ENCODE measurements at places on chromosomes 6 and 20.

GRCh38 chr20:53080969-53081871 is 109.1 kb downstream of the TSHZ2 start:
- DNase-seq: no peak

DNA sequence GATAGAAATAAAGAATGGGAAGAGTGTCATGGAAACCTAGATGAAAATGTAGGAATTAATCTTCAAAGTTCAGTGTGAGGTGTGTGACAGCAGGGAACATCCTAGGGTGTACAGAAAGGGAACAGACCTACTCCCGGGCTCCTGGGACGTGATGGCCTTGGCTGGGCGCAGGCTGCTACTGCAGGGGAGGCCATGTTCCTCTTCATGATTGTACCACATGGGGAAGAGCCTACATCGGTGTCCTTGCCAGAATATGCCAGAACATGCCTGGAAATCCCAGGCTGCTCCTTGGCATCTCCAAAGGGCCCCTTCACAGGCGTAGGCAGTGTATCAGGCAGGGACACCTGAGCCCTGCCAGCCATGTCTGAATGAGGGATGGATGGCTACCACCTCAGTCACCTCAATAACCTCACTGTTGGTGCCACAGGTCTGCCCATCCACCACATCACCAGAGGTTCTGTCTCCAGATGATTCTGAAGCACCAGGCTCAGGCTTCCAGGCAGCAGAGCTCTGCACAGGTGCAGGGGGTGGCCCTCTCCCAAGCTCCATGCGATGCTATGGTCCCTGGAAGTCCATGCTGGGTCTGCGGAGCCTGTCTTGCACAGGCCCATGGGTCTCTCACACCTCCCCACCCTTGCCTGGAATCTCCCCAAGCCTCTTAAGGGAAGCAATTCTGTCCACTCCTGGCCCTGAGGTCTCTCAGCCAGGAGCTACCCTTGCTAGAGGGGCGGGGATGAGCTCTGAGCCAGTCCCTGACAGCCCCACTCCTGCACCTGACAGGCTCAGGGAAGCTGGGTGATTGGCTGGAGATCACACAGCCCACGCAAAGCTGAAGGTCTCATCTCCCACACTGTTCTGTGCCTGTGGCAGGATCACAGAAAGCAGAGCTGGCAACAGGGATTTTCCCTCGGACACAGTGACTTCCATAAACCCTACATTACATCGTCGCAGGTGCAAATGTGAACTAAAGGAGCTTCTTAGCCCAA is 20.2 kb downstream of the RAMACL start:
- no peak for DNase-seq

- no peak for DNase-seq
Observed at GRCh38 chr6:108927927-108928326, 79.7 kb downstream of the ARMC2 start.

DNA sequence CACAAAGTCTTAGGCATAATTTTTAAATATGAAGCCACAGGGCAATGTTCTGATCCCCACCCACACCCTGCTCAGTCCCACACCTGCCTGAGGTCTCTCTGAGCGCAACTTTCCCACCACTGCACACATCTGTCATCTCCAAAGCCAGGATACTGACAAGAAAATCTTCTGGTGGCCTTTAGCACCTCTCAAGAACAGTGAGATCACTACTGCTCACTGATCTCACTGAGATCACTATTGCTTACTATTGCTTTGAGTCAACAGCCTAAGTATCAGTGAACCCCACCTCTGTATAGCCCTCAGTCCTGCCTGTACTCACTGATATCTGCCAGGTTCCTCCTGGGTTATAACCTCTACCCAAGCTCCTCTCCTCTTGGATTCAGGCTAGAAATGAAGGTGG is 6.4 kb downstream of the TNFRSF21 start:
- DNase-seq: no peak

- DNase-seq: no peak
Observed at GRCh38 chr6:158017621-158018040, 36.0 kb downstream of the SYNJ2 start.

DNA sequence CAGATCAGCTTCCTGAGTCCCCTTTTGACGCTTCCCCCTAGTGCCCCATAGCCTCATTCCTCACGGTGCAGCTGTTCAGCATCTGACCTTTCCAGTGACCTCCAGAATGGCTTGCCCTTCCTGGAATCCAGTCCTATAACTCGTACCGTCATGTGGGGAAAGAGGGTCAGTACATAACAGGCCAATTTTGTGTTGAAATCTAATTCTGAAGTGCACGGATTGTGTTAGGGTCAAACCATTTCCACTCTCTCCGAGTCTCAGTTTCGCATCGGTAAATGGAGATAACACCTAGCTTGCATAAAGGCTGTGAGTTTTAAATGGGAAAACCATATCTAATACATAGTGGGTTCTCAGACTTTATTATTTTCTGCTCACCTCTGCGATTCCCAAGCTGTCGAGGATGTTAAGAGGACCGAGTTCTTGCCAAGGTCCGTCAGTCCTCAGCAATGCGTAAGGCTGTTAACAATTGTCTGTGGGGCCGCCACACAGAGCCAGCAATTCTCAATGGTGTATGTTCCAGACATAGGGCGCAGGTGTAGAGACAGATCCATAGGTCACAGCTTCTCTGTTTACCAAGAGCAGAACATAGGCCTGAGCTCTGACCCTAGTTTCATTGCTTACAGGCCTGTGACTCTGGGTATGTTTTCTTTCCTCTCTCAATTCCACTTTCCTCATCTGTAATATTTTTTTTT is 45.5 kb upstream of the CCR6 start:
- no peak for DNase-seq

- DNase-seq: no peak
Observed at GRCh38 chr6:142238881-142239280, 62.9 kb upstream of the ADGRG6 start.

- no peak for DNase-seq
Observed at GRCh38 chr6:82568290-82568993, 204.8 kb downstream of the TPBG start.

GRCh38 chr6:163449076-163449475 is 34.6 kb downstream of the QKI start:
- DNase-seq: no peak

DNA sequence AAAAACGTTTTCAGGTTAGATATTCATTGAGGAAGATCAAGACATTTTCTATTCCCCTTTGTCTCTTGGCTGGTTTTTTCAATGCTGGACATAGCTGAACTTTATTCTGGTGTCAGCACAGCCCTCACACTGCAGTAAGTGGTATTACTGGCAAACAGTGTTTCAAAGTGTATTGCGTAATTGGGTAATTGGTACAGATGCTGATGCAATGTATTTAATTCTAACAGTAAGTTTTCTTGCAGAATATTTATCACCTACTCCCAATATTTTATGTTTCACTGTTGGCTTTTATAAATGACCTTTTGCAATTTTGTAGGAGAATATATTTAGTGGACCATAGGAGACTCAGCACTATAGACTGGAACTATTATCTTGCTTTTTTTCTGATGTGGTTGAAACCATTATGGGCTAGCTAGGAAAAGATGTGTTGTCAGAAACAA is 287.6 kb upstream of the SOX4 start:
- DNase-seq: no peak

DNA sequence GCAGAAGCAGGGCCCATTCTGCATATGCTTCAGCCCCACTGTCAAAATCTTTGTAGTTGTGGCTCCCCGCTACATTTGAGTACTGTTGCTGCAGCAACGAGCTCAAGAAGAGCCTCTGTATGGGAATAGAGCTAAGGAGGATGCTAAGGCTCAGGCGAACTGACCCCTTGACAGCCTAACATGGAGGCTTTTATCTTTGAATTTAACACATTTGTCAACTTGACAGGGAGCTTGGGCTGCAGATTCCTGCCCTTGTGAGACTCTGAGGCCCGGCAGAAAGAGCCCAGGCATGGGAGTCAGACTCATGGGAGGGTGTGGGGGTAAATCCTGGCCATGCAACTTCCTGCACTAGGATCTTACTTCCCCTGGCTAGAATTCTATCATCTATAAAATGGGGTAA is 278.7 kb upstream of the CITED2 start:
- DNase-seq: no peak

GRCh38 chr6:136494710-136495109 is 55.5 kb downstream of the MAP7 start:
- no peak for DNase-seq

DNA sequence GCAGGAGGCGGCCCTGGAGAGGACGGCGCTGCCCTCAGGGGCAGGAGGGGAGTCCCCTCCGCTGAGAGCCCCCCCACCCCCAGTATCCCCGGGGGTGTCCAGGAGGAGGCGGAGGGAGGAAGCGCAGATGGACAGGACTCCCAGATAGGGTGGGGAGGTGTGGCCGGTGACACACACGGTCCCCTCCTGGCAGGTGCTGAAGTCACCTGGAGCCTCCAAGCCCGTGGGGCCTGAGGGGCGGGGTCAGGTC is 1.4 kb downstream of the STMN3 start:
- DNase-seq: no peak

DNA sequence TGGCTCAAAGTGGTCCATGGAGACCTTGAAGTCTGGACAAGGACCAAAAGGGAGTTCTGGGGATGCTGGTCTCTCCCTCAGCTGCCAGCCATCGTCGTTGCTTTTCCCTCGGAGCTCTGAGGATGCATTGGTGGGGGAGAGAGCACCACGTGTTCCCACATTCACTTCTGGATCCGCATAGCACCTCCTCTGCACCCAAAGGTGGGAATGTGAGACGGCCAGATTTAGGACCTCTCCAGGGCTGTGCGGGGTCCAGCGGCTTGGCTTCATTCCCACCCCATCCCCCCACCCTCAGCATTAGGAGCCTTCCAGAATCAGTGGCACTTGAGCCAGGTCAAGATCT is 1.1 kb downstream of the EPB41L1 start:
- DNase-seq: no peak

DNA sequence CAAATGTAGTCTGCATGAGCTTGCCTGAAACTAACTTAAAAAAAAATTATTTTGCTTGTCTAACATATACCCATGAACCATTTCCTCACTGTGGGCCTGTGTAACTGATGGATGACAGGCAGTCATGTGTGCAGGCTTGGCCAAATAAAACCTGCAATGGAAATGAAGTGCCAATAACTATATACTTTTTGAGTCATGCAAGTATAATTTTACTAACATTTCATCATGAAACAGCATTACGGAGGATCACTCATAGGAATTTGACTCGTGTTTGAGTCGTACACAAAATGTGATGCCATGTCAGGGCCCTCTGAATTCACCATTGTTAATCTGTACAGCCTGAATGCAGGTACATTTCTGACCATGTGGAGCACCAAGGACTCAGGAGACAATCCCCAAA is 46.6 kb downstream of the HDDC2 start:
- DNase-seq: no peak

DNA sequence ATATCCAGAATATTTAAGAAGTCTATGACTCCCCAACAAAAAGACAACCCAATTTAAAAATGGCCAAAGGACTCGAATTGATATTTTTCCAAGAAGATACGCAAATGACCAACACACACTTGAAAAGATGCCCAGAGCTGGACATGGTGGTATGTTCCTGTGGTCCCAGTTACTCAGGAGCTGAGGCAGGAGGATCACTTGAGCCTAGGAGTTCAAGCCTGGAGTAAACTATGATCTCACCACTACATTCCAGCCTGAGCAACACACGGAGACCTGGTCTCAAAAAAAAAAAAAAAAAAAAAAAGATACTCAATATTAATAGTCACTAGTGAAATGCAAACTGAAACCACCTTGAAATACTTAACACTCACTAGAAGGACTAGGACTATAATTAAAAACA is 12.2 kb upstream of the ARMC2 start:
- DNase-seq: no peak

DNA sequence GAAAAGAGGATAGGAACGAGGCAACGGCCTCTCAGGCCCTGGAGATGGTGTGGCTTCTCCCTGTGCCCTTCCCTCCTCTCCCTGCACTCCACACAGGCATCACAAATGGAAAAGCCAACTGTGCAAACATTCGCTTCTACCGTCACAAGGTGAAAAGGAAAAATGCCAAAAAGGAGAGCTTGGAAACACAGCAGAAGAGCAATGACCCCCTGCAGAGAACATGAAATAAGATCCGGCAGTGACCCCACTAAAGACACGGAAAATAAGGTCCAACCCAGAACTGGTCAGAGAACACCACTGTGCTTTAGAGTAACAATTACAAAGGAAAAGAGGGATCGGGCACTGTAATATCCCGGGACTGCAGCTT is 63.0 kb downstream of the SLC22A23 start:
- no peak for DNase-seq

GRCh38 chr6:77425216-77425615 is 38.1 kb downstream of the HTR1B start:
- no peak for DNase-seq

DNA sequence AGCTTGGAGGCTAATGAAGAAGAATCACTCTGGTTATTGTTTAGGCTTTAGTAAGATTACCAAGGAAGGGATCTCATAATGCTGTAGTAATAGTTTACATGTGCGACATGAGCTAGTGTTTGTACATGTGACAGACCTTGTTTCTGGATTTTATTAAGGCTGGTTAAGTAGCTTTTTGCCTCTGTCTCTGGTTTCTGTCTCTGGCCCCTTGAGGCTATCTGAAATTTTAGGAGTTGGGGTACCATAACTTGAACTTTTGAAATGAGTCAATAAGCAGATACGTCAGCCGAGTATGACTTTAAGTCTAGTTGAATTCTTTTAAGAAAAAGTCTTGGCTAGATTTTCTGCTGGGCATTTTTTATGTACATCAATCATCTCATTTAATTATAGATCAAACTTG is 9.5 kb downstream of the CBFA2T2 start:
- DNase-seq: no peak

GRCh38 chr6:13924146-13924948 is 405 bp upstream of the RNF182 start:
- peak; percentile 22 for DNase-seq

- no peak for DNase-seq
Observed at GRCh38 chr6:81929828-81930227, 177.3 kb upstream of the TENT5A start.

DNA sequence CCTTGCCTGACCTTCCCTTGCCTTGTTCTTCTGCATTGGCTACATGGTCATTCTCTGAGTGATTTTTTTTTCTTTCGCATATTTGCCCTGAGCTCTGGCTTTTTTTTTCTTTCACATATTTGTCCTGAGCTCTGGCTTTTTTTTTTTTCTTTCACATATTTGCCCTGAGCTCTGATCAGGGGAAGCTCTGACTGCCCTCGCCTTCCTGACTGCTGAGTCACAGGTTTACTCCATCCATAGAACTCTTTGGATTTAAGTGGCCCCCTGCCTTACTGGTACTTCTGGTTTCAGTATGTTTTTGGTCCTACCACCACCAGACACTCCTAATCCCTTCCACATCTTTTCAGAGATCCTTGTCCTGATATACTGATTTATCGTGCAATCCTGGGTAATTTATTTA is 201.1 kb downstream of the OGFRL1 start:
- no peak for DNase-seq

GRCh38 chr6:4775494-4776130 is 592 bp upstream of the CDYL start:
- DNase-seq: peak; percentile 48

GRCh38 chr6:132484680-132485018 is 28.3 kb downstream of the STX7 start:
- DNase-seq: no peak

- DNase-seq: no peak
Observed at GRCh38 chr6:23228439-23229024, 659.2 kb downstream of the HDGFL1 start.
